ENCODE measurements at places on chromosomes 1 and 21.

DNA sequence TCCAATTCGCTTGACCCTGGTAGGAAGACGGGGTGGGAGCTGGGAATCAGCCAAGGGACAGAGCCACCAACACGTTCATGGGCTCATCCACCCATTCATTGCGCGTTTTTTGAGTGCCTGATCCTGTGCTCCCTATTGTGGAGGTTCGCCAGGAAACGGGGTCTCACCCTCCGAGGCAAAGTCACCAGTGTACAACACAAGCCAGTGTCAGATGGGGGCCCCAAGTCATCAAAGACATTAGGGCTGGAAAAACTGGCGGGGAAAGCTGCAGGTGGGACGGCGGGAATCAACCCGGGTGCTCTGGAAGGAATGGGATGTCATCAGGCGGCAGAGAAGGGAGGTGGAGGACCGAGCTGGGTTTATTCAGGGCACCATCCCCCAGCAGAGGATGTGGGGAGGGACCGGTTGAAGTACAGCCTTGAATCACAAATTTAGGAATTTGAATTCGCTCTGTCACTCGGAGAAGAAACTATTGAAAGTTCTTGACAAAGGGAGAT lies 667 bp upstream of the NID1 start:
- DNase-seq, result no peak

GRCh38 chr1:84000954-84001495 lies 2.1 kb upstream of the TTLL7 start:
- DNase-seq, result no peak

DNA sequence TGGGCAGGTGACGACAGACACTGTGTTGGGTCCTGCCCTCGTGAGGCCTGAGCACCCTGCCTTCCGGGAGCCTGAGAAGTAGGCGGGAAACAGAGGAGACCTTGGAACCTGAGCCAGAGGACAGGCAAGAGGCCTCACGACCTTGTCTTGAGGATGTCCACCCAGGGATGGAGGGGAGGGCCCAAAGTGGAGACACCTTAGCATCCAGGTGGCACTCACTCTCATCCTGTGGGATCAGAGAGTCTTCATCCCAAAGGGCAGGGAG lies 347.2 kb downstream of the NPHP4 start:
- DNase-seq, result no peak

DNA sequence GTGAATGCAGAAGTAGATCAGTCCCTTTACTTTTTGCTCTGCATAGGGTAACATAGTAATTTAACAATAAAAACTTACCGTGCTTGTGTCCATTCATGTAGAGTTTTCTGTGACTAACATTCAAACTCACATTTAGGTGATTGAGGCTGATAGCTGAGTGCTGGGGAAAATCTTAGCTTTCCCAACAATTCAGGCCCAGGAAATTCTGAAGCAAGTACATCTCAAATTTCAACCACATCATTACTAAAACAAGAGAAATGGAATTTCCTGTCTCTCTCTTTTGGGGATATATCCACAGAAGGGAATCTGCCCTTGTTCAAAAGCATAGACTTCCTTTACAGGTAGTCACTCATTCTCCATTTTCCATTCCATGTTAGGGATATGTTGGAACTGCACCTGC lies 33.1 kb upstream of the C1orf146 start:
- no peak for DNase-seq

- no peak for DNase-seq
Measured at GRCh38 chr1:17091252-17091651, 28.0 kb downstream of the PADI2 start.

GRCh38 chr1:176802316-176802715 lies 339.3 kb downstream of the PAPPA2 start:
- no peak for DNase-seq

DNA sequence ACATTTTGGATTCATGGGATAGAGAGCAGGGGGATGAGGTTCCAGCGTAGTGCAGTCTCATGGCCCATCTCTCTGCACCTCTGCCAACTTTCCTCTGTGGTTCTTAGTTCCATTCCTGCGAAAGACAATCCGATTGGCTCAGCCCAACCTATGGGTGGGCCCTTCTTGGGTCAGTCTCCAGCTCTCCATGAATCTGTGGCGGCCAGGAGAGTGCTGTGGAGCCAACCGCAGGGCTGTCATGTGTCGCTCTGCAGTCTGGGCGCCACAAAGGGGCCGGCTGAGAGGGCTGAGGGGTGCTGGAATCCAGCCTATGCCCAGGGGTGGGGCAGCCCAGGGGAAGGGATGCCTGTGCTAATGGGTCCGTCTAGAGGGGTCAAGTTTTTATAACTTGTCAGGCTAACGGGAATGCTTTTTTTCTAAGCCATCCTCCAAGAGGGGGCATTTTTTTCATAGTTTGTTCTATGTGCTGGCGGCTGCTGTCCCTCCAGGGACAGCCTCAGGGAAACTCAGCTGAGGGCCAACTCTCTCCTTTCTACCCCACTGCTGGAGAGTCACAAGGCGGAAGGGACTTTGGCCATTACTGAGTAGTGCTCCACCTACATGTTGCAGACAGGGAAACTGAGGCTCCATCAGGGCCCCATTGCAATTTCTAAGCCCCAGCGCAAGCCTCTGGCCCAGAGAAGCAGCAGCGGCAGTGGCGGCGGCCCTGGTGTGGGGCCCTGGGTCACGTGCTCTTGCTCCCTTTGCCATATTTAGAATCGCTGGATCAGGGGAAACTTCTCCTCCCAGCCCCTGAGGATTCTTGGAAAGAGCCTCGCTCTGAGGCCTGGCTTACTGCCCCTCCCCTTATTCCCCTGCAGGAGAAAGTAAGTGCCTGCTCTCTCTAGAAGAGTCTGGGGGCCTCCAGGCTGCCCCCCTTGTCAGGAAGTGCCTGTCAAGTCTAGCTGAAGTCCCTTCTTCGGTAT lies 23.4 kb downstream of the KCNQ4 start:
- DNase-seq, result no peak

GRCh38 chr1:240991230-240991629 lies 365.8 kb downstream of the RGS7 start:
- no peak for DNase-seq

DNA sequence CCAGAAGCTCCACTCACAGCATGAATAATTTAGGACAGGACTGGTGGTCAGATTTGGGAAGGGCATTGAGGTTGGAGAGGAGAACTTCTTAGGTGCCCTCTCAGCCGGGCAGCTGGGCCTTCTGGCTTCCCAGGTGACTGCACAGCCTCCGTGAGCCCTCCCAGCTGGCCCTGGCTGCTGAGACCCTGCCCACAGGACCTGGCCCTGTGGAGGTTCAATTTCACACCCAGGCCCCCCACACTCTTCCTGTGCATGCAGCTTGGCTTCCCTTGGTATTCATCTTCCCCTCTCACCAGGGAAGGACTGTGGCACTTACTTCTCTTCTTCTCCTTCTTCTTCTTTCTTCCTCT lies 50.6 kb downstream of the NDUFS5 start:
- no peak for DNase-seq

Measured in stimulated activated CD8-positive, alpha-beta memory T cell treated with anti-CD3 and anti-CD28 coated beads, Interleukin-15, amount 100 ng/mL, for 48 hours (primary cell).